Naive thymus-derived CD4-positive, alpha-beta T cell (primary cell): ENCODE measurements at places on chromosomes 4 and X. TPM values are rescaled to one million over a fixed set of nuclear protein-coding genes. Genes with fewer than 3 reads are reported as not detected.

Gene HSFX4
- not detected for total RNA-seq

DNA sequence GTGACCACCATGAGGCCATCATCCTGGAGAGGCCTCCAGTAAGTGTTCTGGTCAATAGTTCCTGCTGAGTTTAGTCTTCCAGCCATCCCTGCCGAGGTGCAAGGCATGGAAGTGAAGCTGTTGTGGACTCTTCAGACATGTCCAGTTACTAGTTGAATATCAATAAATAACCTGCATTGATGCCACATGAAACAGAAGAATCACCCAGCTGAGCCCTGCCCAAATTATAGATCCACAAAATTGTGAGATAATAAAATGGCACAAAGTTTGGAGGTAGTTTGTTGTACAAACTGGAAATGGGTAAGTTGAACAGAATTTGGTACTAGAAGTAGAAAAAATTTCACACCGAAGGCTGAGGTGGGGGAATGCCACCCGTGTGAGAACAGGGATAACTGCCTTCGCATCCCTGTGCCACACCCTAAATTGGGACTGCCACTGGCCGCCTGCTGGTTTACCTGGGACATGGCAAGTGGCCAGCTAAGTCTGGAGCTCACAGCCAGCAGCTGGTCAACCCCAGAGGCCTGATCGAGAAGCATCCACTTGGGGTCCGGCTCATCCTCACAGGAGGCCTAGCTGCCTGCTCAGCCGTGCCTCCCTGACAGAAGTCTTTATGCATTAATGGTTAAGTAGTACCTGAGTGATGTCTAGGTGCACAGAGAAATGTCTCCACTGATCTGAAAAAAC, 184.5 kb downstream of the SPRY1 start:
- no peak overlapping the region for H3K27ac ChIP-seq
- no peak for DNase-seq
- H3K36me3 ChIP-seq, result no peaks in the 10 kb centered on the region
- no peaks in the 10 kb centered on the region for H3K27me3 ChIP-seq
- no peak overlapping the region for H3K4me3 ChIP-seq

DNA sequence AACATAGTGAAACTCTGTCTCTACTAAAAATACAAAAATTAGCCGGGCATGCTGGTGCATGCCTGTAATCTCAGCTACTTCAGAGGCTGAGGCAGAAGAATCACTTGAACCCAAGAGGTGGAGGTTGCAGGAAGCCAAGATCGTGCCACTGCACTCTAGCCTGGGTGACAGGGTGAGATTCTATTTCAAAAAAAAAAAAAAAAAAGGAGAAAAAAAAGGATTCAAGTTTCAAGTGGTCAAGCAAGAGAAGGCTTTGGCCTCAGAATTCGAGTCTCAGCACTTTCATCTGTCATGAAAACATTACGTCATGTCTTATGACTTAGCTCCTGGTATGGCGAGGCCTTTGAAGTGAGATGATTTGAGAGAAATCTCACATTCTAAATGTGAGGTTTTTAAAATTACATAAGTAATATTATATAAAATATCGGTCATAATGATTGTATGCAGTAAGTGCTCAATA, 21.2 kb upstream of the DHRSX start:
- H3K4me3 ChIP-seq, result no peak overlapping the region
- H3K27ac ChIP-seq, result no peak overlapping the region
- no peaks in the 10 kb centered on the region for H3K27me3 ChIP-seq
- H3K4me1 ChIP-seq, result no peaks in the 10 kb centered on the region
- no peaks in the 10 kb centered on the region for H3K36me3 ChIP-seq

DNA sequence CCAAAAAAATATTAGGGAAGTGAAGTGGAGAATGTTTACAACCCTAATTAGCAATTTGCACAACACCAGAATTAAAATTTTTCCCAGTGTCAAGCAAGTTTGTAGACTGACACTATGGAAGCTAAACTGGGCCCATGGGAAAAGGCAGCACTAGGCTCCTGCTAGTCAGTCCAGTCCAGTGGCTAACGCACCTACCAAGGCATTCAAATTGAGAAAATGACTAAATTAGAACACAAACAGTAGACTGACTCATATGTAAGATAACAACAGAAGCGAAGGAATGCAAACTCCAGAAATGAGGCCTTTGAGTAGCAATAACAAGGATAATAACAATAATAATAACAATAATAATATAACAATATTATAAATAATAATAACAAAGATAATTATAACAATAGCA, 90.7 kb downstream of the GRIA3 start:
- no peak overlapping the region for H3K4me3 ChIP-seq
- DNase-seq, result no peak
- H3K36me3 ChIP-seq, result no peaks in the 10 kb centered on the region
- no peaks in the 10 kb centered on the region for H3K4me1 ChIP-seq
- H3K27ac ChIP-seq, result no peak overlapping the region
- no peaks in the 10 kb centered on the region for H3K27me3 ChIP-seq

DNA sequence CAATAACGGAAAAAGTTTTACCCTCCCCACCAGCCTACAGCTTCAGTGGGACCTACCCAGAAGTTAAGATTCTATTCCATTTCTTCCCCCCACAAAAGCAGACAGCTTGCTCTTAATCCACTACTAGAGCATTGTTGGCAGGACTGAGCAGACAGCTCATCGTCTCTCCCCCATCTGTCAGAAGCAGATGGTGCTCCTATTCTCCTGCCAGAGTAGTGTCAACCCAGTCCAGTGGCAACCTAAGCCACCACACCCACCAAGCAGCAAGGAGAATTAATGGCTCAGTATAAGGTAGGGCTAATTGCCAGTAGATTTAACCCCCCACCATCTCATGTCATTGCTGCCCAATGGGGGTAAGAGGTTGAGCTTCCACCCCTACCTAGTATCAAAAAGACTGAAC, 62.0 kb downstream of the AWAT2 start:
- no peaks in the 10 kb centered on the region for H3K36me3 ChIP-seq
- no peak overlapping the region for H3K27ac ChIP-seq
- no peaks in the 10 kb centered on the region for H3K4me1 ChIP-seq
